ENCODE measurements at places on chromosomes 5 and 9.

- no peak overlapping the region for H3K27ac ChIP-seq
- DNase-seq: no peak
- H3K27me3 ChIP-seq: no peaks in the 10 kb centered on the region
- H3K4me1 ChIP-seq: peaks cover 5% of the 10 kb centered on the region
Observed at GRCh38 chr5:62587737-62588136, 9.1 kb downstream of the LRRC70 start.

DNA sequence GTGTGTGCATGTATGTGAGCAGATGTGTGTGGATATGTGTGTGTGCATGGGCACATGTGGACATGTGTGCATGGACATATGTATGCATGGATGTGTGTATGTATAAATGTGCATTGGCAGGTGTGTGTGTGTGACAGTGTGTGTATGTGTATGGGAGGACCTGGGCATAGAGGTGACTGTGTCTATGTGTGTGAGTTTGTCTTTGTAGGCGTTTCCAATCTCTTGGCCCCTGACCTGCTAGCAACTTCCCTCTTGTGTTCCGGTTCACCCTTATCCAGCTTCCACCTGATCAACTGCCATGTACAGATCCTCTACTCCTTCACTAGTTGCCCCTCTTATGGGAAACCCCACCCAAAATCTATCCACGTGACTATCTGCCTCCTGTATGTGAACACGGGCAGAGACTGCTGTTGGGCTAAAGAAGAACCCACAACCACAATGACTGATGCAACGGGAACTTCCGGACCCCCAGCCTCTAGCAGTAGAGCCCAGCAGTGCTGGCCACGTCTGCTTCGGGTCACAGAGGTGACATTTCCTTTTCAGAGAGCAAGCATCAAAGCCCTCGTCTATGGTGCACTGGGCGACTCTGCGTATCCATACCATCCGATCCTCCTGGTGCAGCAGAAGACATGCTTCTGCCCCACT is 24.9 kb upstream of the GADD45G start:
- H3K4me1 ChIP-seq: no peaks in the 10 kb centered on the region
- H3K27me3 ChIP-seq: peaks cover 5% of the 10 kb centered on the region
- no peak overlapping the region for H3K27ac ChIP-seq
- DNase-seq: no peak
- no peaks in the 10 kb centered on the region for H3K36me3 ChIP-seq

- no peak for DNase-seq
- no peaks in the 10 kb centered on the region for H3K27me3 ChIP-seq
- H3K27ac ChIP-seq: no peak overlapping the region
- H3K4me1 ChIP-seq: no peaks in the 10 kb centered on the region
- no peaks in the 10 kb centered on the region for H3K36me3 ChIP-seq
Observed at GRCh38 chr5:125550274-125550673, 803.8 kb upstream of the ZNF608 start.

DNA sequence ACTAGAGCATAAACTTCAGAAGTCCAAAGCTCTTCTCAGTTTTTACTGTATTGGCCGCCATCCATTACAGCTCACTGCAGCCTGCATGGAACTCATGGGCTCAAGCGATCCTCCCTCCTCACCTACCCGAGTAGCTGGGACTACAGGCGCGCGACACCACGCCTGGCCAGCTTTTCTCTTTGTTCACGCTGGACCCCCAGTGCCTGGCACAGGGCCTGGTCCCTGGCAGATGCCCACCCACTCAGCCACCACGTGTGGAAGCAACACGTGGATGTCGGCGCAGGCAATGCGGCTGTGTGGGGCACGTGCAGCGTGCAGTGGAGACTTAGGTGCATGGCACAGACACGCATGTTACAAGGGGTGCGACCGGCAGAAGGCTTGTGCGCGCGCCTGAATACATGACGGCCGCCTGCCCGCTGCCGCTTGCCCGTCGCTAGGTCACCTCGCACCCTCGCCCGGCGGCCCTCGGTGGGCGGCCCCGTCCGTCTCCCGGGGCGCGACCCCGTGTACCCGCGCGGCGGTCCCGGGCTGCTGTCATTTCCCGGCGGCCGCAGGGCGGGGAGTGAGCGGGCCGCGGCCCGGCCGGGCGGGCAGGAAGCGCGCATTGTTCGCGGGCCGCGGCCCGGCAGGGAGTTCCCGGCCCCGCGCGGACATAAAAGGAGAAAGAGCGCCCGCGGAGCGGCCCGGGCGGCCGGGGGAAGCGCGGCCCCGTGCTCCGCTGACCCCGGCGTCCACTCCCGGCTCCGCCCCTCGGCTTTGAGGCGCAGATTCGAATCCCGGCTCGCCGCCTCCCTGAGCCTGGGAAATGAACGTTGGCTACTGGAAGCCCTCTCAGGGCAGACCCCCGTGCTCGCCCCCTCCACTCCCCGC is 24.1 kb upstream of the PTGS1 start:
- H3K27ac ChIP-seq: no peak overlapping the region
- no peaks in the 10 kb centered on the region for H3K4me1 ChIP-seq
- H3K27me3 ChIP-seq: peaks cover 4% of the 10 kb centered on the region
- peak overlapping the region; percentile 32 for H3K4me3 ChIP-seq
- DNase-seq: no peak

GRCh38 chr5:53478411-53479044 is 1.9 kb upstream of the FST start:
- DNase-seq: no peak
- no peak overlapping the region for H3K4me3 ChIP-seq
- no peak overlapping the region for H3K27ac ChIP-seq
- H3K4me1 ChIP-seq: peaks cover 10% of the 10 kb centered on the region
- no peaks in the 10 kb centered on the region for H3K27me3 ChIP-seq

DNA sequence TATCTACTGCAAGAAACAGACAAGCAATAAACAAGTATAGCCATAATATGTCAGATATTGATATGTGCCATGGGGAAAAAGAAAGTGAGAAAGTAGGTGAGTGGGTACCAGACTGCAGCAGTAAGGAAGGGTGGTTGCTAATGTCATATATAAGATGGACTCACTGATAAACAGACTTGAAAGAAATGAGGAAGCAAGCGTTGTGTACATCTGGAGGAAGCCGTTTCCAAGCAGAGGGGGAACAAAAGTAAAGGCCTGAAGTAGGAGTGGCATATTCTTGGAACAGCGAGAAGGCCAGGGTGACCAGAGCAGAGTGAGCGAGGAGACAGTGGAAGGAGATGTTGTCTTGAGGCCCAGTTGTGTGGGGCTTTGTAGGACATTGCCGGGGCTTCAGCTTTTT is 142.2 kb upstream of the MAP3K1 start:
- H3K4me3 ChIP-seq: no peak overlapping the region
- no peak for DNase-seq
- no peak overlapping the region for H3K27ac ChIP-seq
- H3K27me3 ChIP-seq: no peaks in the 10 kb centered on the region

DNA sequence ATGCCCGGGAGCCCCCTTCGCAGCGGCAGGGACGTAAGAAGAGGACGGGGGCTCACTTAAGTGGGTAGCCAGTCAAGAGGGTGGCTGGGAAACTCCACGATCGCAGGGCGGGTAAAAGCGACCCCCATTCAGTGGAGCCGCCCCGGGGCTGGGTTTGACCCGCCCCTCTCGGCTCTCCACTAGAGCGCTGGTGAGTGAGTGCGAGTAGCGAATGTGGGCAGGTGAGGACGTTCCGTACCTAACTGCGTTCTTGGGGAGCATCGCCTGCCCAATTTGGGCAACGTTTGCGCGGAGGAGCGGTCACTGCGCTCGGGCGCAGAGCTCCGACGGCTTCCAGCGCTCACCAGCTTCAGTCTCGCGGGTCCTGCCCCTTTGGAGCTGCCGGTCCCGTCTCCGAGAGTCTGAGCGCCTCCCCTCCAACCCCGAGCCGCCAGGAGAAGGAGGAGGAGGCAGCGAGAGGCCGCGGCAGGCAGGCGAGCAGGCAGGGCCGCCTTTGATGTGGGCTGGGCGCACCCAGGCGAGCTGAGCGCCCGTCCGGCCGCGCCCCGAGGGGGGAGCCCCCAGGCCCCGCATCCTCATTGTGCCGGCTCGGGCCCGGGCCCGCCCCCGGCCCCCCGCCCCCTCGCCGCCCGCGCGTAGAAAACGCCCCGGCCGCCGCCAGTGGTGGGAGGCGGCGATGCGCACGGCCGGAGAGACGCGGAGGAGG is at the start of gene FGF18:
Gene FGF18, plus strand, starts transcription at position 666 of the 706 bp plus-strand sequence. CDS start 553 bp downstream, outside the sequence.
- H3K4me3 ChIP-seq: peak within 1 kb of the TSS; percentile 45
- no peak for DNase-seq
- no peak within 1 kb of the TSS for H3K27ac ChIP-seq
- H3K27me3 ChIP-seq: peaks cover 3% of the 10 kb centered on the region

All from naive thymus-derived CD4-positive, alpha-beta T cell (primary cell).